ENCODE measurements at places on chromosomes 7 and 10.

GRCh38 chr10:78211561-78212051 is 177.9 kb downstream of the RPS24 start:
- DNase-seq: no peak

- no peak for DNase-seq
Observed at GRCh38 chr10:35236739-35237138, 99.6 kb upstream of the CCNY start.

DNA sequence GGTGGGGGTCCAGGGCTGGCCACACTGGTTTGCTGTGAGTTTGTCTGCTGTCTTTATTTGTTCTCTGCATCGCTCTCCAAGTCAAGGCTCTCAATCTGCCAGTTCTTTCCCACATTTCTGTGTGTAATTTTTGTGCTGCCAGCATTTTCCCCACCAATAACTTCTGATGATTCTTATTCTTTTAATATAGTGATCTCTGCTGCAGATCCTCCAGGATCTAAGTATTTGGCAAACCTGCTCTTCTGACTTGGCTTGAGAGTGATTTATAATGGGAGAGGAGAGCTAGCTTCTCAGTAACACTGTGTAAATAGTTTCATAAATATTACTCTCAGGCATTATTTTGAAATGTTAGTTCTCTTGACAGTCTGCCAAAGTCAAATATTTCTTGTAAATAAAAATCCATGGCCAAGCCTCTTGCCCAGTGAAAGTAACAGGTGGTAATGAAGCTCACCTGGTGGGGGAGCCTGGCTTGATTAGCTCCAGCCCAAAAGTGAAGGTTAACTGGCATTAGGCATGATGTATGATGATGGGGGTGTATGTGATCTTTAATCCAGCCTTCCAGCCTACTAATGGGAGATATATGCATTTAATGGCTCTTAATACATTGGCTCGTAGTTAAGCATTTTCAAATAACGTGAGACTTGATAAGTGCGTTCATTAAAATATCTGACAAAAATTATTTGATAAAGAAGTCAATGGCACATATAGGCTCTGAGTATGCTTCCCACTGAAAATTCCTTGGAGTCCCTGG is 1055.9 kb downstream of the KCNMA1 start:
- DNase-seq: no peak

DNA sequence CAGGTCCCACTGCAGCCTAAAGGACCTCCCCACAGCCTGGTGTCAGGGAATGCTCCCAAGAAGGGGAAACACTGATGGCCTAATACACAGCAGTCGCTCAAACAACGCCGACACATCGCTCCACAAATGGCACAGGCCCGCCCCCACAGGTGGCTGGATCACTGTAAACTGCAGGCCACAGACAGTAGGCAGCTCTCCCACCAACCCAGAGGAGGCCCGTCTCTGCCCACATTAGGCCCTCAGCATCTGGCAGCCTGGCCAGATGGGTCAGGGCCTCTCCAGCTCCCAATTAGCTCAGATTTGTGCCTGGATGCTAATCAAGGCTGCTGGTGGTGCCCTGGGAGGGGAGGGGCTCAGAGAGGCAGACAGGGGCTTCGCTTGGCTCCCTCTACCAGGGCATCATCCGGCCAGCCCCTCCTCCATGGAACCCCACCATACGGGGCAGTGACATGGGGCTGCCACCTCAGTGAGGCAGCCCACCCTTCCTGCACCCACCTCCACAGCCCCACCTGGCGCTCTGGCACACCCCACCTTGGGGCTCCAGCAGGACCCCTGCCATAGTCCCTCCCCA is 42.7 kb downstream of the CAMK2B start:
- no peak for DNase-seq

- DNase-seq: no peak
Observed at GRCh38 chr10:11510281-11510680, 101.2 kb downstream of the USP6NL start.

DNA sequence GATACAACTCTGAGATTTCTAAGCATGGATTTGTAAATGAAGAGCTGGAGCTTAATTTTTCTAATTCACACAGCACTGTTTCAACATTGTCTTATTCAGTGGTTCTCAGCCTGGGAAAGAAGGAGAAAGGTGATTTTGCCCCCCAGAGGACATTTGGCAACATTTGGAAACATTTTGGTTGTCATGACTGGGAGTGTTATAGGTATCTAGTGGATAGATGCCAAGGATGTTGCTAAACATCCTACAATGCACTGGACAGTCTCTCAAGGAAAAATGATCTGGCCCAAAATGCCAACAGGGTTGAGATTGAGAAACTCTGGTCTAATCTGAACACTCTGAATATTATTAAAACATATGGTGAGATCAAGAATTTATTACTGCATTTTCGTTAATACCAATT is 3.8 kb upstream of the CAV2 start:
- DNase-seq: no peak

DNA sequence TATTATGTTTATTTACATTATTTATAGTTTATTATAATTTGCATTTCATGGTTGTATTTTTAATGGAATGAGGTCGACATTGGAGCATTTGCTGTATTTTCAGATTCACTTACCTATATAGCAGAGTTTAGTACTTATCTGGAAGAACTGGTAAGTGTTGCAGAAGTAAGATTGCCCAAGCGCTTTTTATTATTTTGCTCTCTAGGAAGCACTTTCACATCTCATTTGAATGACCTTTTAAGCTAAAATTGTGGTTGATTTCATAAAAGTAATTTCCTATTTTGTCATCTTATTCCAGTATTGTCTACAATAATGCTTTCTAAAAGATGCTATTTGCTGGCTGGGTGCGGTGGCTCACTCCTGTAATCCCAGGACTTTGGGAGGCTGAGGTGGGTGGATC is 28.6 kb downstream of the SEC61A2 start:
- DNase-seq: no peak

DNA sequence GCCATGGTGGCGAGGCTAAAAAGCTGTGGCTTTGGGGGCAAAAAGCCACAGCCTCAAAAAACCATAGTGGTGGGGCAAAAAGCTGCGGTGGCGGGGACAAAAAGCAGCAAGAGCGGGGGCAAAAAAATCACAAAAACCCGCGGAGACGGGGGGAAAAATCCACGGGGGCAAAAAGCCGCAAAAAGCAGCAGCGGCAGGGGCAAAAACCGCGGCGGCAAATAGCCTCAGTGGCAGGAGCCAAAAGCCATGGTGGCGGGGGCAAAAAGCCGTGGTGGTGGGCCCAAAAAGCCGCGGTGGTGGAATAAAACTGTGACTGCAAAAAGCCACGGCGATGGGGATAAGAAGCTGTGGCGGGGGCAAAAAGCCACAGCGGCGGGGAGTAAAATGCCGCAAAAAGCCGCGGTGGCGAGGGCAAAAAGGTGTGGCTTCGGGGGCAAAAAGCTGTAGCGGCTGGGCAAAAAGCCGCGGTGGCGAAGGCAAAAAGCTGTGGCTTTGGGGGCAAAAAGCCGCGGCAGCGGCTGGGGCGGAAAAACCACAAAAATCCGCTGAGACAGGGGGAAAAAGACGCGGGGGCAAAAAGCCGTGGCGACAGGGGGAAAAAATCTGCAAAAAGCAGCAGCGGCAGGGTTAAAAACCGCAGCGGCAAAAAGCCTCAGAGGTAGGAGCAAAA is 526.6 kb downstream of the ZNF33B start:
- DNase-seq: no peak

DNA sequence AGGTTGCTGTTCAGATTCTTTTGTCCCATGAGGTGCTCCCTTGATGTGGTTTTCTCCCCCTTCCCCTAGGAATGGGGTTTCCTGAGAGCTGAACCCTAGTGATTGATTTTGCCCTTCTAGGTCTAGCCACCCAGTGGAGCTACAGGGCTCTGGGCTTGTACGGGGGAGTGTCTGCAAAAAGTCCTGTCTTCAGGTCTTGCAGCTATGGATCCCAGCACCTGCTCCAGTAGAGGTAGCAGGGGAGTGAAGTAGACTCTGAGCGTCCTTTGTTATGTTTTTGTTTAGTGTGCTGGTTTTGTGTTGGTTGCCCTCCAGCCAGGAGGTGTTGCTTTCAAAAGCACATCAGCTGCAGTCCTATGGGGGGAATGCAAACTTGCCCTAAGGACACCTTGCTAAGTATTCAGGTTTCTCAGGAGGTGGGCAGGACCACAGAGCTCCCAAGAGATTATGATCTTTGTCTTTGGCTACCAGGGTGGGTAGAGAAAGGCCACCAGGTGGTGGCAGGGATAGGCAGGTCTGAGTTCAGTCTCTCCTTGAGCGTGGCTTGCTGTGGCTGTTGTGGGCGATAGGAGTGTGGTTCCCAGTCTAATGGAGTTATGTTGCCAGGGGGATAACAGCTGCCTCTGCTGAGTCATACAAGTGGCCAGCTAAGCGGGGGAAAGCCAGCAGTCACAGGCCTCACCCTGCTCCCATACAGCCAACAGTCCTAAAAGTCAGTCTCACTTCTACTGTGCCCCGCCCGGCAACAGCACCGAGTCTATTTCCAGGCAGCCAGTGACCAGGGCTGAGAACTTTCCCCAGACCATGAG is 92.4 kb upstream of the JCAD start:
- DNase-seq: peak; percentile 31

DNA sequence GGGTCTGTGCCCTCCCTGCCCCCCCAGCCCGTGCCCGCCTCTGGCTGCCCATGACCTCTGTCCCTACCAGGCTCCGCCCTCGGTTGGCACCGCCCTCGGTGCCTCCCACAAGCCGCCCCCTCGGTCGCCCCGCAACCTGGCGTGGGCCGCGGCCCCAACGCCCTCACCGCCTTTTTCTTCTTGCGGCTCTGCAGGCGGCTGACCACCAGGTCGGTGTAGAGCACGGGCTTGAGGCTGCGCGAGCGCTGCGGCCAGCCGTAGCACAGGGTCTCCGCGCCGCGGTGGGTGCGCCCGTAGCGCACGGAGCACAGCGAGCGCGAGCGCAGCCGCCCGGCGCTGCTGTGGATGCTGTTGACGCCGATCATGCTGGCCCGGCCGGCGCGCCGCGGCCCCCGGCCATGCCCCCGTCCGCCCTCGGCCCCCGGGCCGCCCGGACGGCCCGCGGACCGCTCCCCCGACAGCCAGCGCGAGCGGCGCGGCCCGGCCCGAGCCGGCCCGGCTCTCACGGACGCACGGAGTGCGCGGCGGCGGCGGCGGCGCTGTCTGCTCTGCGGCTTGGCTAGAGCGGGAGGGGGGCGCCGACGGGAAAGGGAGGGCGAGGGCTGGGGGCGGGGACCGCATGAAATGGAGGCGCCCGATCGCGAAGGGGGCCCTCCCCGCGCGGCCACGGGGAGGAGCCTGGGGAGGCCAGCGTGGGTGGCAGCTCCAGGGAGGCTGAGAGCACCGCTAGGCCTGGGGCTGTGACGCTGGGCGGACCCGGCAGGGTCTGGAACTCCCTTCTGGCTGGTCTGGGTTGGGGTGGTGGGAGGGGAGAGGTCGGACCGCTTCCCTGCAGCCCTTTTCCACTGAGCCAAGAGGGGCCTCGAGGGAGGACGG is 9.6 kb downstream of the PSD start:
- DNase-seq: no peak

- no peak for DNase-seq
Observed at GRCh38 chr7:44633254-44634186, 27.1 kb downstream of the OGDH start.

DNA sequence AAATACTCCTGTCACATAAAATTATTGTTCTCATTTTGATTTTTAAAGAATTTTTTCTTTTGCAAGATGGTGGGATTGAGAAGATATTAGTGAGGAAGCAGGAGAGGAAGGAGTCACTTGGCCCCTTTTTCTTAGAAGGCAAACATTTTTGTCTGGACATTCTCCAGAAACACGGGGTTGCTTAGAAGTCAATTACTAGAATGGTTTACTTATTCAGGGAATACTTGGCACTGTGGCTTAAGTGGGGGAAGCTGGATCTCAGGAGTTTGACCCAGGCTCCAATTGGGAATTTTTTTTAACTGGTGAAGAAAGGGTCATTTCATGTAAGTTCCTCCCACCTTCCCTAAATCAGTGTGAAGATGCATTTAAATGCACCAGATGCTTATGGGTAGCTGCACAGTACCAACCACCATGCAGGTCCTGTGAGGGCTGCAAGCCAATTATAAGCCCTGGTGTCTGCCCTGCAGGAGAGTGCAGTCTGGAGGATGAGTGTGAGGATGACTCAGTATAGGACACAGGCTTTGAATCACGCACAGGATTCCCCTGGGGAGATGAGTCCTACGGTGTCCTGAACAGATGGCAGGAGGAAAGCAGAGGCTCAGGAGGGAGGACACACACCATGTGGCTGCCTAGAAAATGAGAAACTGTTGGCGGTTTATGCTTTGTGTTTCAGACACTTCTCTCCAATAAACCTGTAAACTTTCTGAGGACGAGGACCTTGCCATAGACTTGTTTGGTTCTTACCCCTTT is 299.1 kb downstream of the PLXNA4 start:
- DNase-seq: no peak

- DNase-seq: no peak
Observed at GRCh38 chr7:116872026-116872425, 9.6 kb downstream of the CAPZA2 start.

GRCh38 chr7:30731581-30731980 is 20.4 kb upstream of the INMT start:
- peak; percentile 9 for DNase-seq

Data from SHP77 (cell line).